T-helper 17 cell (primary cell): ENCODE measurements at places on chromosomes 5 and 9.
A peak's percentile ranks its signal among the peaks of the same experiment; 100 is the strongest.

GRCh38 chr5:53879708-53880323 is 319.4 kb downstream of the NDUFS4 start:
- no peak overlapping the region for H3K27ac ChIP-seq
- DNase-seq: no peak
- no peak overlapping the region for H3K4me3 ChIP-seq
- H3K36me3 ChIP-seq: peaks cover 3% of the 10 kb centered on the region
- H3K4me1 ChIP-seq: peaks cover 2% of the 10 kb centered on the region

DNA sequence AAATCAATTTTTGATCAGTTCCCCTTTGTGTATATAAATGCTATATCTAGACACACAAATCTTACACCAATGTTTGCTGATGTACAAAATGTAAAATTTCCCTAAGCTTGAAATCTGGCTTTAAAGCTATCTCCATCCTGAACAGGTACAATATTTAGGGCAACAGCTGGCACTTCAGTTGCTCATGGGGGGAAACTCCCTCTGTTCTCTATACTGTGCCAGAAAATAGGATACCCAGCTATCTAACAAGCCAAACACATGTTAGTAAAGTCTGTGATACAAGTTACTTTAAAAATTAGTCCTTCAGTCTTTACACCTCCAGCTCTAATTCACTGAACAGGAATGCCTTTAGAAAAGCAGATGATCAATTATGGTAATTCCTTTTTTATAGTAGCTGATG is 191.8 kb downstream of the SLF1 start:
- no peak for DNase-seq
- H3K36me3 ChIP-seq: no peaks in the 10 kb centered on the region
- H3K27me3 ChIP-seq: peaks cover 16% of the 10 kb centered on the region
- H3K4me3 ChIP-seq: no peak overlapping the region
- H3K27ac ChIP-seq: no peak overlapping the region
- H3K4me1 ChIP-seq: no peaks in the 10 kb centered on the region

- no peak overlapping the region for H3K4me3 ChIP-seq
- no peak for DNase-seq
- H3K36me3 ChIP-seq: no peaks in the 10 kb centered on the region
- peak overlapping the region; percentile 76 for H3K27ac ChIP-seq
These were observed 21.6 kb downstream of the RAB14 start for GRCh38 chr9:121179930-121180681.

DNA sequence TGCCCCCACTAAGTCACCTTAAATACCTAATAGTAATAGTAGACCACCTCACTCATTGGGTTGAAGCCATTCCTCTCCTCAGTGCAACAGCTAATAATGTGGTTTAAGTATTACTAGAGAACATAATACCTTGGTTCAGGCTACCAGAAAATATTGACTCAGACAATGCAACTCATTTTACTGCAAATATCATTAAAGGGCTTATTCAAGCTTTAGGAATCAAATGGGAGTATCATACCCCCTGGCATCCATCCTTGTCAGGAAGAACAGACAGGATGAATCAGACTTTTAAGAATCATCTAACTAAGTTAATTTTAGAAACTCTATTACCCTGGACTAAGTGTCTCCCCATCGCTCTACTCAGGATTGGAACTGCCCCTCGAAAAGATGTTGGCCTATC is 6.8 kb upstream of the RNF180 start:
- no peaks in the 10 kb centered on the region for H3K36me3 ChIP-seq
- DNase-seq: no peak
- no peak overlapping the region for H3K4me3 ChIP-seq
- peaks cover 3% of the 10 kb centered on the region for H3K4me1 ChIP-seq

GRCh38 chr9:127004946-127005769 is 90.6 kb downstream of the RALGPS1 start:
- peak overlapping the region; percentile 60 for H3K4me3 ChIP-seq
- H3K27ac ChIP-seq: peak overlapping the region; percentile 90
- no peaks in the 10 kb centered on the region for H3K27me3 ChIP-seq
- no peaks in the 10 kb centered on the region for H3K36me3 ChIP-seq
- DNase-seq: peak; percentile 45

- no peak overlapping the region for H3K27ac ChIP-seq
- H3K27me3 ChIP-seq: no peaks in the 10 kb centered on the region
- DNase-seq: no peak
- no peak overlapping the region for H3K4me3 ChIP-seq
- no peaks in the 10 kb centered on the region for H3K36me3 ChIP-seq
These were observed 208.2 kb downstream of the ZNF608 start for GRCh38 chr5:124538191-124538590.

DNA sequence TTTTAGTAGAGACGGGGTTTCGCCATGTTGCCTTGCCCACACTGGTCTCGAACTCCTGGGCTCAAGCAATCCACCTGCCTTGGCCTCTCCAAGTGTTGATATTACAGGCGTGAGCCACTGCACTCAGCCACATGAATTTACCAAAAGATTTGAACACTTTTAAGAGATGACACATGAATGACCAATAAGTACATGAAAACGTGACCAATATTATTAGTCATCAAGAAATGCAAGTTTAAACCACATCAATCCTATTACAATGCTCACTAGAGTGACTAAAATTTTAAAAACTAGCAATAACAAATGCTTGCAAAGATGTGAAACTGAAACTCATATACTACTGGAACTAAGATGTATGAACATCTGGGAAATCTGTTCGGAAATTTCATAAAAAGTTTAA is 54.3 kb downstream of the NR6A1 start:
- H3K4me1 ChIP-seq: peaks cover 6% of the 10 kb centered on the region
- no peak for DNase-seq
- H3K27ac ChIP-seq: no peak overlapping the region
- H3K36me3 ChIP-seq: peaks cover 2% of the 10 kb centered on the region
- no peak overlapping the region for H3K4me3 ChIP-seq

GRCh38 chr5:107467137-107467932 is 203.4 kb downstream of the EFNA5 start:
- no peak for DNase-seq
- H3K36me3 ChIP-seq: no peaks in the 10 kb centered on the region
- peaks cover 8% of the 10 kb centered on the region for H3K4me1 ChIP-seq
- peaks cover 16% of the 10 kb centered on the region for H3K27me3 ChIP-seq
- no peak overlapping the region for H3K4me3 ChIP-seq
- H3K27ac ChIP-seq: no peak overlapping the region

DNA sequence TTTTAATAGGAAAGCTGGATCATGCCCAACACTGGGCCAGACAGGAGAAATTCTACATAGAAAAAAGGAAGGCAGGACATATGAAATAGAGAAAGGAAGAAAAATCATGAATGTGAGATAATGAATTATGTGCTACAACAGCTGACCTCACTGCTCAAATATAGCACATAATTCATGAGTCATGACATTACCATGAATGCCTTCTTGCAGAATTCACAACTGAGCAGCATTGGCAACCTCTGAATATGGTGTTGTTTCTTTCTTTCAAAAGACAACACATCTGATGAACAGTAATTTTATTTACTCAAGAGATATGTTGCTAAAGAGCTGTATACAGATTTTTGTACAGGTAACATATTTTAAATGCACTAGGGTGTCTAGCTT is 34.4 kb downstream of the APBA1 start:
- no peak for DNase-seq
- H3K27ac ChIP-seq: no peak overlapping the region
- H3K27me3 ChIP-seq: peaks cover 27% of the 10 kb centered on the region
- no peaks in the 10 kb centered on the region for H3K4me1 ChIP-seq

- peaks cover 45% of the 10 kb centered on the region for H3K4me1 ChIP-seq
- peak overlapping the region; percentile 63 for H3K4me3 ChIP-seq
- no peaks in the 10 kb centered on the region for H3K36me3 ChIP-seq
- DNase-seq: no peak
- peak overlapping the region; percentile 96 for H3K27ac ChIP-seq
- H3K27me3 ChIP-seq: no peaks in the 10 kb centered on the region
These were observed 3.0 kb downstream of the SLC12A7 start for GRCh38 chr5:1108865-1109174.

DNA sequence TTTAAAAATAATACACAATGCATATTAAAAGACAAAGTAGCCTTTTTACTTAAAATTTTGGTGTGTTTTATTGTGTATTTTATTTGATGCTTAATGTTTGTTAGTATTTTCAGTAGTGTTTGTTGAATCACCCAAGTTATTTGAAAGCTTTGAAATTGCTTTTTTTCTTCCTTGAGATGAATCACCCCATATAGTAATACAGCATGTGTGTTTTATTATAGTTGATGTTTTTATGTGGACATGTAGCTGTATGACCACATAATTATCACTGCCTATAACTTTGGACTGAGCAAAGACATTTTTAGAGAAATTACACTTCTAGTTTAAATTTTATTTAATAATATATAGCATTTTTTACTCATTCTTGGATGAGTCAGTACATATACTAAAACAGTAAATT is 18.0 kb downstream of the FAM174A start:
- H3K27ac ChIP-seq: no peak overlapping the region
- H3K4me3 ChIP-seq: no peak overlapping the region
- H3K36me3 ChIP-seq: no peaks in the 10 kb centered on the region
- no peak for DNase-seq

- H3K27ac ChIP-seq: no peak overlapping the region
- DNase-seq: no peak
- no peak overlapping the region for H3K4me3 ChIP-seq
- H3K4me1 ChIP-seq: peaks cover 40% of the 10 kb centered on the region
- H3K27me3 ChIP-seq: no peaks in the 10 kb centered on the region
These were observed 19.5 kb downstream of the ANKH start for GRCh38 chr5:14851999-14852526.

- DNase-seq: peak; percentile 81
- H3K27me3 ChIP-seq: no peaks in the 10 kb centered on the region
- H3K4me3 ChIP-seq: peak overlapping the region; percentile 99
These were observed 813 bp downstream of the HNRNPK start for GRCh38 chr9:83978992-83979811.

GRCh38 chr5:143550986-143551630 is 147.6 kb upstream of the NR3C1 start:
- peaks cover 6% of the 10 kb centered on the region for H3K27me3 ChIP-seq
- H3K27ac ChIP-seq: no peak overlapping the region
- peaks cover 3% of the 10 kb centered on the region for H3K36me3 ChIP-seq
- DNase-seq: no peak
- no peak overlapping the region for H3K4me3 ChIP-seq

DNA sequence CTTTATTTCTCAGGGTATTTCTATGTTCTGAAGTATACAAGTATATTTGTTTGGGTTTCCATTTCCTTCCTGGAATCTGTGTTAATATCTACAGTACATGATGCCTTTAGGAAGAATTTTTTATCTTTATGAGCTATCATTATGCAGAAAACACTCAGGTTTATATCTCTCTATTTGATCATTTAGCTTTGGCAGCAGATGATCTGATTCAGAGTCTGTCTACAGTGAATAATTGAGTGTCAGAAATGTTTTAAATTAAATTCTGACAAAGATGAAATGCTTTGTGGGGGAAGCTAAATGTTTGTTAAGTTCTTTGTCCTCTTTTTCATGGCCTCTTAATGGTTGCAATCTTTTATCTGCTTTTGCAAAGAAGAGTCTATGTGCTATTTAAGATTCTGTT is 2141.0 kb upstream of the ACO1 start:
- no peaks in the 10 kb centered on the region for H3K27me3 ChIP-seq
- no peaks in the 10 kb centered on the region for H3K36me3 ChIP-seq
- no peak for DNase-seq

DNA sequence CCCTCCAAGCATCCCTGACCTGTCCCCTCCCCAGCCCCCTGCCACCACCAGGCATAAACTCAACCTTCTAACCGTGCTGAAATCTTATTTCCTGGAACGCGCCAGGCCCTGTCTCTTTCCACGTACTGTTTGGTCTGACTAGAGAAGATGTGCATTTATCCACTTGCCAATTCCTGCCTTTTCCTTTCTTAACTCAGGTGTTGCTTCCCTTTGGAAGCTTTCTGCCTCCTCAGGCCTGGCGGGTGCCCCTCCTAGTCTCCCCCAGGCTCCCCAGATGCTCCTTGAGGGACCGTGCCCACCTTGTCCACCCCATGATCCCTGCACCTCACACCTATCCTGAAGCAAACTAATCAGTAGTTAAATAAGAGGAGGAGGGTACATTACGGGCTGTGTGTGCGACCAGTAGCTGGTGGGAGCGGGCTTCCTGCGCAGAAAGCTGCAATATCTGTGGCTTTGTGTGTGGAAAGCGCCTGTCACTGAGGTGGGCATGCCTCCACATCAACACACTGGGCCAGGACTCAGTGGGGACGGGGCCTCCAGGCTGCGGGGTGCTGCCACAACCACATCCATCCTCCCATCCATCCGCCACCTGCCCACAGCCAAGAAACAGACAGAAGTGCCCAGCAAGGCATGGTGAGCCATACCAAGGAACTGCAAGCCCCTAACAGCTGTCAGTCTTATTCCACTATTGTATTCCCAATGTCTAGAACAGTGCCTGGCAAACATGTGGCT is 73.5 kb downstream of the COL23A1 start:
- no peaks in the 10 kb centered on the region for H3K4me1 ChIP-seq
- no peak for DNase-seq
- peaks cover 40% of the 10 kb centered on the region for H3K27me3 ChIP-seq
- no peak overlapping the region for H3K4me3 ChIP-seq
- H3K27ac ChIP-seq: no peak overlapping the region

- DNase-seq: no peak
- no peaks in the 10 kb centered on the region for H3K27me3 ChIP-seq
- no peaks in the 10 kb centered on the region for H3K4me1 ChIP-seq
- no peak overlapping the region for H3K4me3 ChIP-seq
- H3K36me3 ChIP-seq: no peaks in the 10 kb centered on the region
These were observed 19.1 kb downstream of the CYLC2 start for GRCh38 chr9:103014242-103014641.

- H3K27me3 ChIP-seq: no peaks in the 10 kb centered on the region
- peaks cover 11% of the 10 kb centered on the region for H3K4me1 ChIP-seq
- H3K36me3 ChIP-seq: no peaks in the 10 kb centered on the region
- no peak overlapping the region for H3K4me3 ChIP-seq
These were observed 35.8 kb downstream of the HACD4 start for GRCh38 chr9:20995616-20996015.

- H3K4me3 ChIP-seq: no peak overlapping the region
- no peaks in the 10 kb centered on the region for H3K36me3 ChIP-seq
- peaks cover 11% of the 10 kb centered on the region for H3K27me3 ChIP-seq
- no peak overlapping the region for H3K27ac ChIP-seq
- H3K4me1 ChIP-seq: no peaks in the 10 kb centered on the region
These were observed 19.2 kb downstream of the SLC27A6 start for GRCh38 chr5:128984480-128984879.

DNA sequence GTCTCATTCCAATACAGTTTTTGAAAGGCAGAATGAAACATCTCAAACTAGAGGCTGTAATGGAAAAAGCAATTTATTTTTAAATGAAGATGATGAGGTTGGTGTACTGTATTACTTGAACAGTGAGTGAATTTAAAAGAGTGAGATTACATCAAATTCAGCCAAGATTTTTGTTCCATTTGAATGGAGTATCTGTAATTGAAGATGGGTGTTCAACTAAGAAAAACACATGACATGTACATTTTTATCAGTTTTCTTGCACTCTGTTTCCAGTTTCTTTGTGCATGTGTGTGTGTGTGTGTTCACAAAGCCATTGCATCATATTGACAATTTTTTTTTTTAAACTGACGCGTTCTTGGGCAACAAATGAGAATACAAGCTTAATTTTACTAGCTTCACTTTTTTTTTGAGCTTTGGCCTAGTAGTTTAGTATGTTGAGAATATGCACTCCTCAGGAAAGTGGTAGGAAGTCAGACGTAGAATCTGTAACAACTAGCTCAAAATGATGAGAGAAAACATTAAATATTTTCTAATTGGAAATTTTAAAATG is 243.5 kb downstream of the MAST4 start:
- DNase-seq: no peak
- peaks cover 4% of the 10 kb centered on the region for H3K36me3 ChIP-seq
- peaks cover 22% of the 10 kb centered on the region for H3K4me1 ChIP-seq
- no peak overlapping the region for H3K4me3 ChIP-seq
- no peak overlapping the region for H3K27ac ChIP-seq
